ENCODE measurements at places on chromosomes 13 and 19. TPM values are rescaled to one million over a fixed set of nuclear protein-coding genes. Genes with fewer than 3 reads are reported as not detected.

The GSK3A gene
- 25.7 TPM for total RNA-seq

The LRFN3 gene
- total RNA-seq = 8.2 TPM

DNA sequence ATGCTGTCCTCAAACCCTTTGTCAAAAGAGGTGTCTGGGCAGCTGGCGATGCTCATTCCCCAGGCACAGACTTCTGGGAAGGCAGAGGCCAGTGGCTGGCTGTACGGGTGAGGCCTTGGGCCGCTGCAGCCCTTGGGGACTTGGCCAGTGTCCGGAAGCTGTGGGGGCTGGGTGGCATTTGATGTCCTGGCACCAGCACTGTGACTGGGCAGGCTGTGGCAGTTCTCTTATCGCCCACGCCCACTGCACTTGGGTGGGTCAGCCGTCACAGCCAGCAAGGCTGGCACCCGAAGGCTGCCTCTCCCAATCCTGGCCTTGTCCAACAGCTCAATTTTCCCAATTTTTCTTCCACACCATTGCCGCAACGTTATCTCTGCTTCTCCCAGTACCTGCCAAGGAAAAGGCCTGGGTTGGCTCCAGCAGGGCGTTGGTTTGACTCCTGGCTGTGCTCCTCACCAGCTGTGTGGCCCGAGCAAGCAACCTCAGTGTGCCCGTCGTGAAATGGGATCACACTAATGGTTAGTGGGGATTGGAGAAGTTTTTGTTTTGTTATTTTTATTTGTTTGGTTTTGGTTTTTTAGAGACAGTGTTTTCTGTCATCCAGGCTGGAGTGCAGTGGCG is 12.7 kb upstream of the SLC44A2 start:
- DNase-seq = no peak

DNA sequence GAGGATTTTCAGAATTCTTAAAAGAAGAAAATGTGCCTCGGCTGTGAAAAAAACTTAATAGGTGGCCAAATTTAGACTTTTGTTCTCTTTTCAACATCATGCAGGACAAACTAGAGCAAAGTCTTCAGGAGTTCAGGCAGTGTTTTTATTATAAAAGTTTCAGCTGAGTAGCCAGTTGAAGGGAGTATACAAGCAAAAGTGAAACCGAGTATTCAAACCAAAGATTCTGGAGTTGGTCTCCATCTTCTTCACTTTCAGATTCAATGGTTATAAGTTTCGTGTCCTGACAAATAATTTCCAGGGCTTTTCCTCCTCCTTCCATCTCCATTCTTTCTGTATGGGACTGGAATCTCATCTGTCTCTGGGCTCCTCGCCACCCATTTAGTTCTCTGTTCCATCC is 379.7 kb downstream of the GPC5 start:
- DNase-seq = no peak

DNA sequence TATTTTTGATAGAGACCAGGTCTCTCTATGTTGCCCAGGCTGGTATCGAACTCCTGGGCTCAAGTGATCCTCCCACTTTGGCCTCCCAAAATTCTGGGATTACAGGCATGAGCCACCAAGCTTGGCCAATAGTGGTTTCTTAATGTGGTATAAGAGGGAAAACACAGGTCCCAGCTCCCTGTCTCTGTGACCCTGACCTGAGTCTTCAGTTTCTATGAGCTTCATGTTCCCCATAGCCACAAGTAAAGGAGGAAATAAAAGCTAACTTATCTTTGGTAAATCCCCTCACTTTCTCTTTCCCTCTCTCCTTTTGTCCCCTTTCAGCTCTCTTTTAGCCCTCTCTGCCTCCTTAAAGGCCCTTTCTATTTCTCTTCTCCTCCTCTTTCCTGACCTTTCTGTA is 50.3 kb downstream of the ABCC4 start:
- DNase-seq = no peak

GRCh38 chr13:40311356-40312101 is 354.9 kb downstream of the FOXO1 start:
- no peak for DNase-seq

The PTGIR gene
- 1.1 TPM for total RNA-seq

DNA sequence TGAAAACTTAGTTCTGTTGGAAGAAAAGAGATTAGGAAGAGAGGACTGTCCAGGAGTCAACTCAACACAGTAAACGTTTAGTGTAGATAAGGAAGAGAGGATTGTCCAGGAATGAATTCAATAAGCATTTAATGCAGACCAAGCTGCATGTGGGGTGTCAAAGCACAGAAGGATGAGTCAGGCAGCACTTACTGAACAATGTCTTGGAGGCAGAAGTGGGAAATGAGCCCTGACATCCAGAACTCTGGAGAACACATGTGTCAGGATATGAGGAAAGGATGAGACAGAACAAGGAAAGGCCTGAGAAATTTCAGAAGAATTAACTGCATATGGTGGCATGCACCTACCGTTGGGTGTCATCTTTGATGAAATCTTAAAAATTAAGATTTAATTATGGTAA is 429.2 kb upstream of the HTR2A start:
- no peak for DNase-seq

The NLRP5 gene
- 0.24 TPM for total RNA-seq

DNA sequence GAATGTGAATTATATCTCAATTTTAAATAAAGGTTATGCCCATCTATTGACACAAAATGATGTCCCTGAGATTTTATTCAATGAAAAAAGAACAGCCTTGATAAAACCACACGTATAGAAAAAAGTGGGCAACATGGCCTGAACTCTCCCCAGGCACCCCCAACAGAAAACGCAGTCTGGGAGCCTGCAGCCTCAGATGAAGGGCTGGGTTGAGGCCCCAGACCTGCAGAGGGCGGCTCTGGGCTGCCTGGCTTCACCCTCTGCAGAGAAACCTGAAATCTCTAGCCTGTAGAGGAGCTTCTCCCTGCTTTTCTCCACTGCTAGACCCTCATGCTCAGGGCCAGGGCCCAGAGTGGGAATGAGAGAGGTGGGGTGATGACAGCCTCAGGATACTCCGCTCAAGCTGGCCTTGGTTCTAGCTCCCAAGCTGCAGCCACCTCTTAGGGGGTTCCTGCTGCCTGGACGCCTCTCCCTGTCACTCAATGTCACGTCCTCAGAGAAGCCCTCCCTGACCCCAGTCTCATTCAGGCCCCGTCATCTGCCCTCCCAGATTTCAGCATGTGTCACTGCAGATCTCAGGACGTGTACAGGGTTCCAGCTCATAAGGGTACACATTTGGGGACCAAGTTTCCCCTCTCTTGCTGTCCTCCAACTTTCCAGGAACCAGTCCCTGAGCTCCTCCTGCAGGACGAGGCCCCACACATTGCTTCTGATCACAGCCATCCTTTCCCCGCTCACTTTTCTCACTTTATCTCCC is 1.8 kb downstream of the MBD3 start:
- DNase-seq = no peak

The ANGPTL4 gene
- not detected for total RNA-seq

GRCh38 chr19:12995596-12996405 is 526 bp downstream of the NFIX start:
- no peak for DNase-seq

DNA sequence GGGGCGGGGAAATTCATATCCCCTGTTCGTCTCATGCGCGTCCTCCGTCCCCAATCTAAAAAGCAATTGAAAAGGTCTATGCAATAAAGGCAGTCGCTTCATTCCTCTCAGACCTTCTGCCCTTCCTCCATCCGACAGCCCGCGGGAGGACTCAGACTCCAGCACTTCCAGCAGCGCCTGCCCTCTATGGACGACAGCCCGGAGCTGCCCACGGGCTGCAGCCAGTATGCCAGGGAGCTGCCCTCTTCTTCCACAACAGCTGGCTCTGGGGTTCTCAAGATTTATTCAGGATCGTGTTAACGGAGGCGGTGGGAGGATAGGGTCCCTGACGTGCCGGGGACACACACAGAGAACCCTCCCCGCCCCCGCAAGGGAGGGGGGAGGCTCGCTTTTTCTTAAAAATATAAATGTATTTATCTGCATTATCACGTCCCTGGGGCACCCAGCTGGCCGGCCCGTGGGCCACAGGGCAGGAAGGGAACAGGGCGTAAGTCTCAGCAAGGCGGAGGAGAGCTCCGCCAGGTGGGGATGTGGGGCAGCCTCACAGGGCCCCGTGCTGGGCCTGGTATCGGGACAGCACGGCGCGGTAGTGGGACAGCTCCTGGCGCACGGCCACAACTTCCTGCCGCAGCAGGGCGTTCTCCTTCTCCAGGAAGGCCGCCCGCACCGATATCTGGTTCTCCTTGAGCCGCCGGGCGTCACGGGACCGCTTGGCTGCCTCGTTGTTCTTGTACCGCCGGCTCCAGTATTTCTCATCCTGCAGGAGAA is 6.7 kb downstream of the DBP start:
- no peak for DNase-seq

The DLEU7 gene
- total RNA-seq = not detected

DNA sequence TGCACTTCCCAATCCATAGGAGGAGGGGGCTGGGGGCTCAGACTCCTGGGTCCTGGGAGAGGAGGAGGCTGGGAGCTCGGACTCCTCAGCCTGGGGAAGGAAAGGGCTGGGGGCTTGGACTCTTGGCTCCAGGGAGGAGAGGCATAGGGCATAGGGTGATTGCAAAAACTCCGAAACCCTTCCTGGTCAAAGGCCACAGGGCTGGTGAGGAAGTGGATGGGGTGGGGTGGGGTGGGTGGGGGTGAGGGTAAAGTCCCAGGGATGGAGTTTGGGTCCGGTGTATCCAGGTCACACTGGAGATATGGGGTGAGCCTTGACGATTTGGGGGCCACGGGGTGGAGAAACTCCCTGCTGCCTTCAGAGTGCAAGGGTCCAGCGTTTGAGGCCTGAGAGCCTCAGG is 2.8 kb downstream of the MYH14 start:
- DNase-seq = no peak

- no peak for DNase-seq
These were observed 1328.2 kb downstream of the OLFM4 start for GRCh38 chr13:54356849-54357248.

DNA sequence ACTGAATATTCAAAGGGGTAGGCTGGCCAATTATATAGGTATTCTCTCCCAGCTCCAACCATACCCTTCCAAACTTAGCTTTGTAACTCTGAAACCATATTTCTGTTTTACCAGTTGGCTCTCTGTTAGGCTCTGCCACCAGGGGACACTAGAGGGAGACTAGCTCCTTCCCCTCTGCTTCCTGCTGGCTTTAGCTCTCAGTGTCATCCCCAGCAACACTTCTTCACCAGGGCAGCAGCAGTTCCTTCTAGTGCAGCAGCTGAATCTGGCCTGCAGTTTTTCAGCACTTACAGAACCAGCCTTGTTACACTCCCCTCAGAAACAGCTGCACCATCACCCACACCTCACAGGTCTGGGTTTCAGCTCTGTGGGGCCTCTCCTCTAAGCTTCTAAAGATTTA is 51.0 kb upstream of the DOCK9 start:
- peak; percentile 25 for DNase-seq

DNA sequence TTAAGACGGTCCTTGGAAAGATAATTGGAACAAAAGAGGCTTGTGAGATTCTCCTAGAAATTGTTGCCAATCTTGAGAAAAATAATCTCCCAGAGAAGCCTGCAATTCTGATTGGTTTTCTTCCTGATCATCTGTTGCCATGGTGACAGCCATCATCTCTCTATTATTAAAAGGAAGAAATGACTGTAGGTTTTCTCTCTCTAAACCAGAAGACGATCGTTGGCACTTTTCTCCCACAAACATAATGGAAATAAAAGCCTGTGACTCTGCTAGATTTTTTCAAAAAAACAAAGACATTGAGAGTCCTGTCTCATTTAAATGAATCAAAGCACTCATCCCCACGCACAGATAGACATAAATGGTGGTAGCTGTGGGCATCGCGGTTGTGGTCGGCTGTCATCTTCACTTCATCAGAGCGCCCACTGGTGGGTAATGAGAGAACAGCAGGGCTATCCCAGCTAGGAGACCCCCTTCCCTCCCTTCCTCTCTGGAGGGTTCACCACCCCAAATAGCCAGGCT is 21.7 kb upstream of the CALM3 start:
- peak; percentile 4 for DNase-seq

GRCh38 chr13:52029569-52029968 is 5.1 kb downstream of the UTP14C start:
- DNase-seq = no peak

DNA sequence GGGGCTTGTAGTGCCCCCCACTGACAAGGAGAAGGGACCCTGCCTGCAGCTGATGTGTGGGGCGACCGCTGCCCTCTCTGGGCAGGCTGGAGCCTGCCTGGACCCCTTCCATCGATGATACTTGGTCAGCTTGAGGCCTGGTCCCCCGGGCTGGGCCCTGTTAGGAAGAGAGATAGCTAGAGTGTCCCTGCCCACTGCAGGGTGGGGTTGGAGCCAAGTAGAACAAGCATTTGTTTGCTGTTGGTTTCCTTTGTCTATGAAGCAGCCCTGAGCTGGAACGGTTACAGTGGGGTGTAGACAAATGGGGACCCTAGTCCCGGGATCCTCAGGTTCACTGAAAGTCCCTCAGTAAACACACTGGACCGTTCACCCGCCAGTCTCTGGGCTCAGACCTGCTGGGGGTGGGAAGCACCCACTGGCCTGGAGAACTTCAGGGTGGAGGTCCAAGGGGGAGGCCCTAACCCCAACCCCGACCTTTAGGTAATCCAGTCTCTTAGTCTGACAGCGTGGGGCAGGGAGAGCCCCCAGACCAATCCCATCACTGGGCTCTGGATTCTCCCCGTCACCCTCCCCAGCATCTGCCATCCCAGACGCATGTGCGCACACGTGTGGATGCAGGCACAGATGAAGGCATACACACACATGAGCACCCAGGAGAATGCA is 204.8 kb upstream of the ZNF536 start:
- DNase-seq = no peak

DNA sequence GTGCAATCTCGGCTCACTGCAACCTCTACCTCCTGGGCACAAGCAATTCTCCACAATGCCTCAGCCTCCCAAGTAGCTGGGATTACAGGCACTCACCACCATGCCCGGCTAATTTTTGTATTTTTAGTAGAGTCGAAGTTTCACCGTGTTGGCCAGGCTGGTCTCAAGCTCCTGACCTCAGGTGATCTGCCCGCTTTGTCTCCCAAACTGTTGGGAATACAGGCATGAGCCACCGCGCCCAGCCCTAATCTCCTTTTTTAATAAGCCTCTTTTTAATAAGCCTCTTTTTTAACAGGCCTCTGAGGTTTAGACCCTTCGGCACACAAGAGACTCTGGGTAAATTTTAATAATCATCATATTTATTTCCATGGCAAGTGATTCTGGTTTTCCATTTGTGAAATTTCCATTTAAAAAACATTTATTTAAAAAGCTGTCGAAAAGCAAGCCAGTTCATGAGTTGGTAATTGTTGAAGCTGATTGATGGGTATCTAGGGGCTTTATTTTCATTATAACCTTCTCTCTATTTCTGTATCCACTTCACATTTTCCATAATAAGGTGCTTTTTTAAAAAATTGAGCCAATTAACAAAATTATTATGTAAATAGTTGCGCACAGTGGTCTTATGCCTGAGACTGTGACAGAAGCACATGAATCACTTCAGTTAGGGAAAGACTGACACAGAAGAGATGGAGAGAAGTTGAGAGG is 11.8 kb downstream of the POU2F2 start:
- no peak for DNase-seq

Measured in A172 (cell line).